ENCODE measurements at places on chromosomes 2 and 18. TPM values are rescaled to one million over a fixed set of nuclear protein-coding genes. Genes with fewer than 3 reads are reported as not detected.

- no peak for DNase-seq
Measured at GRCh38 chr2:28725021-28725711, 26.5 kb upstream of the PPP1CB start.

- DNase-seq = no peak
Measured at GRCh38 chr2:224970311-224970710, 72.0 kb downstream of the DOCK10 start.

VSNL1 gene
- 7.0 TPM for polyA plus RNA-seq

POTEE gene
- polyA plus RNA-seq = not detected

All from hindlimb muscle (tissue), 1 donor.